ENCODE measurements at places on chromosomes 11 and 22.
A peak's percentile ranks its signal among the peaks of the same experiment; 100 is the strongest.

- DNase-seq = no peak
These were observed 54.5 kb downstream of the MRTFA start for GRCh38 chr22:40582063-40582462.

GRCh38 chr11:65541093-65541982 lies 16.5 kb downstream of the SCYL1 start:
- DNase-seq = no peak

DNA sequence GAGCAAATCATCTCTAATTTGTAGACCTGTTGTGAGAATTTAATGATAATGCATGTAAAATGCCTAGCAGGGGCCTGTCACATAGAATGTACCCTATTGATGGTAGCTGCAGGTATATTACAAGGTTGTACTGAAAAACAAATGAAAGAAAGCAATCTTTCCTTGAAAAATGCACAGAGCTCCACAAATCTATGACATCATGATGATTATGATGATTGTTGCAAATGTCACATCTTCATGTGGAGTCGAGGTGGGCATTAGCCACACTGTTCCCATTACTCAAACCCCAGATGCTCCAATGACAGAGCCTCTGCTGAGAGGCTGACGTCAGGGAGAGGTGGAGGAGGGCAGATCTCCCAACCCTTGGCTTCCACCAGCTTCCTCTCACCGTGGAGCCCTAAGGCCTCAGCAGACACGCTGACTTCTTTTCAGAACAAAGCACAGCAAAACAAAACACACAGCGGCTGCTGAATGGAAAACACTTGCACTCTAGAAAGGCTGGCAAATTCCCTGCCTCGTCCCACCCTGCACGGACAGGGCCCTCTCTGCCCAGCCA lies 298.3 kb downstream of the KIRREL3 start:
- no peak for DNase-seq

- DNase-seq = no peak
These were observed 1.8 kb upstream of the CD82 start for GRCh38 chr11:44563711-44564110.

DNA sequence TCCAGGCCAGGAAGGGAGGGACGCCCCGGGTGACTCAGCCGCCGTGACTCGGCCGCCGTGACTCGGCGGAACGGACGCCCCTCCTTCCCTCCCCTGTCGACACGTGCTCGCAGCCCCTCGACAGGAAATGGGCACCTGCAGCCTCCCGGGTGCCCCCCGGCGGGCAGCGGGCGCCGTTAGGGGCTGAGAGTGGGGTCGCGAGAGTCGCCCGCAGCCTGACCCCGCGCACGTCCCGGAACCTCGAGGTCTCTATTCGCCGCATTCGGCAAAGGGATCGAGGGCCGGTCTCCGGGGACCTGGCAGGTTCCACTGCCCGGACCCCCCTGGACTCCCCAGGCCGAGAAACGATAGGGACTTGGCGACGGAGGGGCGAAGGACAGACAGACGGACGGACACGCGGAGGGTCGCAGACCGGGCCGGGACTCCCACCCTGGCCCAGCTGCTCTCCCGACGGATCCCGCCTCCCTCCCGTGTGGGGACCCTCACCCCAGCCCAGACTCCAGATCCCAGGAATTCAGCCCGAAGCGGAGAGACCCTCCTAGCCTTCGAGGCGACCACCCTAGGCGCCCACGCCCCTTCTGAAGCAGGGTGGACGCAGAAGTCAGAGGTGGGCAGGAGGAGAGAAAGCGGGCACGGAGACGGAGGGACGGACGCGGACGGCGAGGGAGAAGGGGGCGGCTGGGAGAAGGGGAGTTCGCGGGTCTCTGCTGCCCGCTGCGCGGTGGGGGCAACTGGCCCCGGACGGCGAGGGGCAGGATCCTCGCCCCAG lies 648 bp downstream of the FOSL1 start:
- peak; percentile 79 for DNase-seq

DNA sequence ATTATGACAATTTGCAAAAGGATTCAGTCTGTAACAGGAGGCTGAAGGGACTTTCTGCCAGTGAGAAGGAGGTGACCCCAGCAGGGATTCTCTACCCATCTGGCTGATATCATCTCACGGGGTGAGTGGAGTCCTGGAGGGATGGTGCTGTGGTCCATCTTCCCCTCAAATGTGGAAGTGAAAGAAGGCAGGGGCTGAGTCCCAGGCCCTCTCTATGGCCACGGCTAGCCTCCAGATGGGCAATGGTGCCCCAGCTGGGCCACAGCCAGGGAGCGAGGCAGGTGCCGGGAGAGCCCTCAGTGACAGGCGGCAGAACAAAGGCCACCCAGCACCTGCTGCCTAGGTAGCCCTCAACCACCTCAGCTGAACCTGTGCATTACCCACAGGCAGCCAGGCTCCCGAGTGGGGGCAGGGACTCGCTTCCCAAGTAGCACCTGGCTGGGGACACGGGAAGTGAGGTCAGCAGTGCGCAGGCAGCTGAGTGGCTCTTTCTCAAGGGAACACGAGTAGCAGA lies 6.7 kb downstream of the NECTIN1 start:
- peak; percentile 64 for DNase-seq

- no peak for DNase-seq
These were observed 103.5 kb downstream of the ARHGAP8 start for GRCh38 chr22:44855855-44856254.

- peak; percentile 79 for DNase-seq
These were observed 2.1 kb downstream of the OAF start for GRCh38 chr11:120212926-120213325.

GRCh38 chr11:64056213-64056785 lies 20.6 kb downstream of the FLRT1 start:
- no peak for DNase-seq

DNA sequence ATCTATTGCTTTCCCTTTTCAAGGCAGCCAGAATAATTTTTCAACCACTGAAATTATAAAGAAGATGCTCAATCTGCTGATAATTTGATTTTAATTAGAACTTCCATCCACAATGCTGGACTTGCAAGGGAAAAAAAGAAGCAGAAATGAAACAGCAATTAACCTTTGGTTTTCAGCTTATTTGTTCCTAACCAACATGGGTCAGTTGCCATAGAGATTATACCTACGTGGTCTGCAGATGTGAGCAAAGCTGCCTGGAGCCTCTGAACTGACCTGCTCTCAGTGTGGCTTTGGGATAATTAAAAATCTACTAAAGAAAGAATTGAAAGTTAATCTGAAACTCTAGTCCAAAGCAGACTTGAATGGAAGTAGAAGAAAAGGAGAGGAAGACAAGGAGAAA lies 195.7 kb upstream of the API5 start:
- DNase-seq = no peak

GRCh38 chr22:28314959-28315358 lies 364.7 kb downstream of the TTC28 start:
- DNase-seq = no peak

- no peak for DNase-seq
These were observed 569.9 kb upstream of the CADM1 start for GRCh38 chr11:116073854-116074837.

GRCh38 chr11:7204778-7205177 lies 46.9 kb upstream of the SYT9 start:
- DNase-seq = no peak

GRCh38 chr11:26556582-26556981 lies 15.5 kb downstream of the MUC15 start:
- no peak for DNase-seq

DNA sequence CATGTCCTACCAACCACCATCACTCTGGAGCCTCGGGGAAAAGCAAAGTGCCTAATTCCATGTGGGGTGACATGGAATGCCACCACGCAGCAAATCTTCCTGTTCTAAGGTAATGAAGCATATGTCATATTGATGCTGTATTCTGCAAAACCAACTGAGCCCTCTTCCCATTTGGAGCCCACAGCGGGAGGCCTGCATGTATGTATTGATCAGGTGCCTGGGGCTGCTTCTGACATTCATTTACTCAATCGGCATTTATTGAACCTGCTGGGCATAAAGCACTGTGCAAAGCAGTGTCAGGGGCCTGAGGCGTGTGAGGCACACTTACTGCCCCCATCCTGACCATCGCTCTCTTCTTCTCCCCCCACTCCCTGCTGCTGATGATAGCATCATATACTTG lies 39.1 kb downstream of the ANKK1 start:
- no peak for DNase-seq

DNA sequence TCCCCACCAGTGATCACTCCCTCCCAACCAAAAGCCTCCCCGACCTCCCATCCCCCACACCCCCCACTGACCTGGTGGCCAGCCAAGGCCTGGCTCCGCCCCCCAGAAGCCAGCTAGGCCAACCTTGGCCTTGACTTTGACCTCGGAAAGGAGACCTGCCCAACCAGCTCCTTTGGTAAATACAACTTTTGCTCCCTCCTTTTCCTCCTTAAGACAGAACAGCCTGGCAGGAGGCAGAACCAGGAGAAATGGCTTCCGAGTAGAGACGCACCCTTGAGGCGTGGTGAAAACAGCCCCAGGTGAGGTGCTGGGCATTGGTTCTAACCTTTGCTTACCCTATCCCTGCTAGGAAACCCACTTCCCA lies 27.0 kb downstream of the PLEKHA7 start:
- peak; percentile 87 for DNase-seq

GRCh38 chr11:73221996-73222395 lies 3.9 kb downstream of the P2RY2 start:
- DNase-seq = no peak
